RCC 7860 (cell line): ENCODE measurements at places on chromosomes 7 and 10.
A peak's percentile ranks its signal among the peaks of the same experiment; 100 is the strongest.

DNA sequence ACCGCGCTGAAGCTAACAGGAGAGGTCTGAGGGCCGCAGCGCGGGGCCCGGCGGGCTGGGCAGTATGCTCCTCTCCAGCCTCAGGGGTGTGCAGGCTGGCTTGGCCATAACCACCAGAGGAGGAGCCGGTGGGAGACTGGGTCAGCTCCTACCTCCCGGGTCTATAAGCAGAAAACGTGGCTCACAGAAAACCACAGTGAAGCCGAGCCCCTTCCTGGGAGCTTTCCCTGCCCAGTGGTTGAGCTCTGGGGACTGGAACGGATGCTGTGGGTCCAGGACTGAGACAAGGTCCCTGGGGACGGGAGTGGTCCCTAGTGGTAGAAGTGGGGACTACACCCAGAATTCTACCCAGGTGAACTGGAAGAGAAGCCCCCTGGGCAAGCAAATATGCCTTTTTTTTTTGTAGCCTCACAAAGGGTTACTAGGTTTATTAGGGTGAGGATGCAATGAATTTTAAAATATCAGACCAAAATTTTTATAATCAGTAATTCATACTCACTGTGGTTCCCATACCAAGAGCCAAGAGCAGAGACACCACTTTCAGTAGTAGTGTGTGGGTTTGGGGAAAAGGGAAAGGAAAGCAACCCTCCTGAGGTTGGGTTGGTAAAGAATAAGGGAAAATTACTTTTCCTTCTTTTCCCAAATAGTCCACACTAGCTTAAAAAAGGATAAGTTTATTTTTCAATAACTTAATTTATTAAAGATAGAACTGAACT lies 67.9 kb upstream of the PRKCQ start:
- peak; percentile 27 for DNase-seq

DNA sequence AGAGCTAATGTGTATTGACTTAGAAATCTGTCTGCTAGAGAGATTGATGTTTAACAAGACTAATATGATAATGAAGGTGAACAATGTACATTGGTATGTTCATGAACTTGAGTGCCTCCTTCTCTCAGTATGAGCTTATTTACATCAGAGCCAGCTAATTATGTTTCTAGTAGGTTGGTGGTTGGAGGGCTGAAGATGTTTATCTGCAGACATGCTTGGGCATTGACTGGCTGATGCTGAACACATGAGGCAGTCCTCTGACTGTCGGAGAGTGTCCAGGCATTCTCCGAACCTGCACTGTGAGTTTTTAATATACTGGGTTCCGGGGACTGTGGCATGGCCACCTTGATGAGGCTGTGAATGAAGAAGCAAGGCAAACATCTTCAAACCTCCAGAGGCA lies 47.5 kb downstream of the BMPER start:
- DNase-seq: no peak

- no peak for DNase-seq
Measured at GRCh38 chr10:80492848-80493521, 38.9 kb downstream of the TSPAN14 start.

DNA sequence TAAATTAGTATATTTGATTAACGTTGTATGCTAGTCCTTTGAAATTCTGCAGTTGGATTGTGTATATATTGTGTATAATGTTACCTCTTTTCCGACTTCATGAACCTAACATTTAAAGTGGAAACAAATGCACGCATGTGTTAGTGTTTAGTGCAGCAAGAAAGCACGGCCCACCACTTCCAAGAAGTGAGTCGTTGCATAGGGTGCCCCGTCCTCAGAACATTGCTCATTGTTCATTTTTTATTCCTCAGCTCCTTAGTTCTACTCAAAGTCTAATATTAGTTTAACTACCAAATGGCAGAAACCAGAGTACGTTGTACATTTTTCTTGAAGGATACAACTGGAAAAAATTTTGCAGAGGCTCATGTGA lies 407.6 kb downstream of the AUTS2 start:
- DNase-seq: no peak

DNA sequence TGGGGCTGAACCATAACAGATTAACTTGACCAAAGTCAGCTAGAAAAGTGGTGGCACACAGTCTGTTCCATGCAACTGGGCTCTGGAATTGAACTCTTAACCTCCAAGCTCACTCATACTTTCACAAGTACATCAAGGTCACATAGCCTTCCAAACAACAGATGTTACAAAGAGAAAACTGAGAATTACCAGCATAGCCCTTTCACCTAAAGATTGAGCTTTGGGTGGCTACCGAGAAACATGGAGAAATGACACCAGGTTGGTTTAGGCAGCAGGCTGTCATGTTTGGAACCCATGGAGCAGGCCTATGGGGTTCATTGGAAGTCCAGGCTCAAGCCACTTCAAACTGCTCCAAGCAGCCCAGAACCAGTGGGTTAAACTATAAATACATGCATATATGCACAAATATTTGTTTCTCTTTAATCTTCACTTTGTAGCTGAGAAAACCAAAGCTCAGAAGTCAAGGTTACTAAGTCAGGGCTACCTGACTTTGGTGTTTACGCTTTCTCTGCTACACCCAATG lies 59.1 kb downstream of the MALSU1 start:
- DNase-seq: no peak

GRCh38 chr10:101694674-101695403 lies at the start of gene FBXW4:
Gene FBXW4 (minus strand): TSS chr10:101695170. CDS start chr10:101695105, 65 bp downstream.
- DNase-seq: no peak

GRCh38 chr7:89681448-89681847 lies 472.8 kb upstream of the STEAP1 start:
- no peak for DNase-seq
